Stomach (tissue), 19 donors: ENCODE measurements at places on chromosomes 3 and 15.

- DNase-seq = no peak
Observed at GRCh38 chr15:42046597-42046996, 25.8 kb upstream of the PLA2G4E start.

- DNase-seq = no peak
Observed at GRCh38 chr3:50493623-50494022, 9.8 kb downstream of the CACNA2D2 start.

DNA sequence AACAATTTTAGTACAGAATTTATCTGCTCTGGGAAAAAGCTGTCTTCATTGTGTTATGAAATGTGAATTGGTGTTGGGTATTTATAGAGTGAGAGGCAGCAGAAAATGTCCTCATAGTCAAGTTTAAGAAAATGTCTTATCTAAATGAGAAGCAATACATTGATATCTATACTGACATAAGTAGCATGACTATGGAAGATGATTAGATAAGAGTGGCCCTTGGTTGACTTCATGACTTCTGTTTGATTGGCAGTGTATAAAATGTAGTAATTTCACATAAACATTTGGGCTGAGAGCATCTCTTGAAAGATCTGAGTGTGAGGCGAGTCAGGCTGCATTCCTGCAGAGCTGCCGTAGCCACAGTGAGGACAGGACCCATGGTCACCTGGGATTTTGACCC is 19.4 kb downstream of the MCTP2 start:
- no peak for DNase-seq

GRCh38 chr15:90035095-90035839 is 34.1 kb downstream of the ZNF710 start:
- DNase-seq = peak; percentile 83

DNA sequence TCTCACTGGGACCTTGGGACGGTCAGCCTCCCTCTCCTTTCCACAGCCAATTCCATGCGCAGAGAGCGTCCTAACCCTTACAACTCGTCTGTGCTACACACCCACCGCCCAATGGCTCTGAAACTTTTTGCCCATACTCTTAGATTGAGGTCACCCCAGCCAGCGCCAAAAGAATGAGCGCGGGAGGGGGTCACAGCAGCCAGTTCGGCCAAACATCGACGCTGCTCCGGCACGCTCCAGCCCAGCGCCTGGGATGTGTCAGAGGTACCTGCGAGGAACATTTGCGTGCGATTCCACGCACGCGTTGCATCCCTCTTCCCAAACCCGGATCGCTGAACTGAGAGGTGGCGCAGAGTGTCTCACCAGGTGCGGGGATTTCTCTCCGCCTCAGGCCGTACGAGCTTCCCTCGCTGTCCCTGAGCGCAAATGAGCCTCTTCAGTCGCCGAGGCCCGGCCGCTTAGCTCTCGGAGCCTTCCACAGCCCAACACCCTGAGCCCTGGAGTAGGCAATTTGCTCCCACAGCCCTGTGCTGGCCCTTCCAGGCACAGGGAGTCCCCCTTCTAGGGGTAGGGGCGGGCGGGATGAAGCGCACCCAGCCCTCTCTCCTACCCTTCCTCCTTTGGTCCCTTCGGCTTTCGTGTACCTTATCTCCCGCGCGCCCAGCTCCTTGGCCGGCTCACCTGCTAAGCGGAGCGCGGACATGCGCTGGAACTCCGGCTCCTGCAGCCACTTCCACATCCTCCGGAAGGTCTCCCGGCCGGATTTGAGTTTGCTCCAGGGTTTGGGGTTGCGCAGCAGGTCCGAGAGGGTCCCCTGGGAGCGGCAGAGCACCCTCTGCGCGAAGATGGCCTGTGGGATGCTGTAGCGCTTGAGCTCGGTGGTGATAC is 1.8 kb downstream of the ONECUT1 start:
- DNase-seq = no peak

DNA sequence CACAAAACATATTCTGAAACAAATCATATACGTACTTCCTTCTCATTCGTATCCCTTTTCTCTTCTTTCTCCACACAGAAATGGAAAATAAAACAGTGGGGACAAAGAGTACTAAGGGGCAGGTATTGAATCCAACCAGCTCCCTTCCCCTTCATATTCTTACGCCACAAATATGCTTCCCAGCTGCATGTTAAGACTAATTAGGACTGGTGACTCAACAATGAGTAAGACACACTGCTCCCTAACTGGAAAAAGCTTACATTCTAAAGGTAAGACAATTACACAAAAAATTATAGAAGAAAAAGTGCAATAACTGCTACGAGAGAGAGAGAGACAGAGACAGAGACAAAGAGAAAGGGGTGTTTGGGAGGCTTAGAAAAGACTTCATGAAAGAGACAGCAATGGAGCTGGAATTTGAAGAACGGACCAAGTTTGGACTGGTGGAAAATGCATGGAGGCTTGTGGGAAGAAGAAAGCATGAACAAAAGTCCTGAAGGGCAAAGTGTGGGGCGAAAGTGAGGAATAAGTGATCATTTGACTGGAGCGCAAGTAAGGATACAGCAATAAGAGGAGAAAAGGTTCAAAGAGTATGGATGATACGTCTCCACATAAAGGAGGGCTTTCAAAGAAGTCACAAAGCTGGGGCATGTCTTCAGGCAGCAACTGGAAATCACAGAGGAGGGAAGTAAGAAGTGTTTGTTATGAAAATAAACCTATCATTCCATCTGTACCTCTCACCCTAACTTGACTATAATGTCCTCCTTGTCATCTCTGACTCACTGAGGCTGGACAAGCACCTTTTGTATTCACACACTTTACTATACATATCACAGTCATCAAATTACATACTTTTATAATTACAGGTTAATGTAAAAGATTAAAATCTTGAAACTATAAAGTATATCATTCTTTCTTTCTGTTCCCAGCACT is 49.2 kb downstream of the RYK start:
- DNase-seq = no peak

GRCh38 chr3:54146506-54147239 is 24.3 kb downstream of the CACNA2D3 start:
- peak; percentile 67 for DNase-seq

- DNase-seq = no peak
Observed at GRCh38 chr15:58873267-58873666, 60.2 kb downstream of the SLTM start.

DNA sequence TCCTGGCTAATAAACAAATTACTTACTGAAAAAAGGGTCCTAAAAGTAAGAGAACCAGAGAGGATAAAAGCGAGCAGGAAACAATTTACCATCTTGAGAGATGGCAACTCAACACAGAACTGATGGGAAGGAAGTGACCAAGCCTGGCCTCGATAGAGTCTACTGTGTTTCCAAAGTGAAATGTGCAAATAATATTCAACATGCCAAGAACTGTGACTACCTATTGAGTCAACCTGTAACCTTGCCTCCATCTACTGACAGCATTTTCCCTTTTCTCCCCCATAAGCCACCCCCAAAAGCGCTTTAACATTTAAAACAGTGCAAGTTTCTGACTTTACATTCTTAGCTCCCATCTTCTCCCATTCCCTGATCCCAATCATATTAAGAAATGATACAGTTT is 75.4 kb upstream of the PSMD6 start:
- DNase-seq = no peak

DNA sequence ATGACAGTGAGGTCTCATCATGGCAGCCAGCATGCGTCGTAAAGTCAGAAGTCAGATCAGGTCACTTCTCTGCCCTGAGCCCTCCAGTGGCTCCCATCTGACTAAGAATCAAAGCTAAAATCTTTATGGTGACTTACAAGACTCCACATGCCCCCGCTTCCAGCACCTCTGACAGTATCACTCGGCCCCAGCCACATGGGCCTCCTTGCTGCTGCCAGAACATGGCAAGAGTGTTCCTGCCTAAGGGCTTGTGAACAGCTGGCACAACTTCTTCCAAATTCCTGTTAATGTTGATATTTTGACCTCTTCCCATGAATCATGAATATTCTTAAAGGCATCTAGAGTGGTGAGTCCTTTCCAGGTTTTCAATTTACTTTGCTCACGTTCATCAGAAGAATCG is 20.5 kb downstream of the POLR2M start:
- no peak for DNase-seq

DNA sequence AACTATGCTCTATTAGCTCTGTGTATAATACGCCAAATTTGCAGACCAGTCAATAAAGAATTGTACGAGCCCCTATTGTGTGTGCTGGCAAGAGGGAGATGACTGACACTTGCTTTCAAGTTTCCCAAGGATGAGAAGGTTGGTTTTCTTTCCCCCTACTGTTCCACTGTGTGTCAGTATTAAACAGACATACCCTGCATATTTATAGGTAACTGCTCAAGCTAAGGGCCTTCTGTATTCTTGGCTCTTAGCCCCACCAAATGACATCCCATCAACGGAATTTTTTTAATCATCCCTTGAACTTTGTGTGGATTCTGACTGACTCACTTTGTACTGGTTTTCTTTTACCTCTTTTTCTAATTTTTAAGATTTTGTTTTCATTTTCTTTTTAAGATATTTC is 60.6 kb upstream of the GYG1 start:
- DNase-seq = no peak
